ENCODE measurements at places on chromosomes 1 and 21. TPM values are rescaled to one million over a fixed set of nuclear protein-coding genes. Genes with fewer than 3 reads are reported as not detected.

DNAJC6 gene
- 11.2 TPM for total RNA-seq

PTPN7 gene
- not detected for total RNA-seq

DNA sequence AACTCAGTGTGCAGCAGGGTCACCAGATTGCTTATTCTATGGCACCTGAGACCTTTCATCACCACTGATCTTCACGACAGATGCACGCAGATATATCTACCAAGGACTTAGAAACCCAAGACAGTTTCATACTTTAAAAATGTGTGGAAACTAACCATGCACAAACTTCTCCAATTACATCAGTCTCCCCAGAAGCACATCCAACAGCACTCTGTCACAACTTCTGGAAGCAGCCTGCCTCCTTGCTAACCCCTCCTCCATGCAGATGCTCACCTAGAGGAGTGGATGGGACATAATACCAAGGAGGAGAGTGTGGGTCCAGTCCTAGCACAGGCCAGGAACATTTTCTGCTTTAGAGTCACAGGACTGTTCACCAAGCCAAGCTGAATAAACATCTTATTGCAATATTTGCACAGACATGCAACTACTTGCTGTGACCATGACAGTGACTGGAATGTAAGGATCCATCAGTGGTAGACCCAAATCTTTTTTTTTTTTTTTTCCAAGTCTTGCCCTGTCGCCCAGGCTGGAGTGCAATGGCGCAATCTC, 69.4 kb downstream of the HIVEP3 start:
- DNase-seq, result no peak

DNA sequence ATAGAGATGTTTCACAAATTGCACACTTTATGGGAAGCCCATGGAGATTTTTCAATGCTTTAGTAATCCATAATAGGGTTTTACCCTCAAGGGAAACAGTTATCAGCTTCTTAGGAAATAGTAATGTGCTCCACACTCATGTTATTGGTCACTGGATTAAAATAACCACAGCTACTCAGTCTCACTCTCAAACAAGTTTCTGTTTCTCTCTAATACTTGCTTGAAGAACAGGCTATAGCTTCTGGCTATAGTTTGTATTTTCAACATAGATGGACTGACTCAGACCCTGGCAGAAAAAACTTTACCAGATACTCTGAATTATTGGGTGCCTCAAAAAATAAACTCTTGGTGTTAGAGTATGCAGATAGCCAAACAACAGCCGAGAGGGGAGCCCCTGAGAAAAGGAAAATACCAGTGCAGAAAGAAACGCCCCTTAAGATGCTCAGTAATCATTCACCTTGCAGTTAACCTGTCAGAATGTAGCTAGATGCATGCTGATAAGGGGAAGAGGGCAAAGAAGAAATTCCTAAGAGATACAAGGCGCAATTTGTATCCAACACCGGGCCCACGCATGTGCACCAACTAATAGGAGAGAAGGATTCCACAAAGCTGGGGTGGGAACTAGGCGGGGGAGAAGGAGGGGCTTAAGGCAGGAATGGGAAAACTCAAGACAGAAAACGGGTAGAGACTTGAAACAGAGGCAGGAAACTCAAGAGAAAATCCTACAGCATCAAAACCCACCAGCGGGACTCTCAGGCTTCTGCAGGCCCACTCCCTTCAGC, 30.4 kb upstream of the PDE4B start:
- DNase-seq, result peak; percentile 45

DNA sequence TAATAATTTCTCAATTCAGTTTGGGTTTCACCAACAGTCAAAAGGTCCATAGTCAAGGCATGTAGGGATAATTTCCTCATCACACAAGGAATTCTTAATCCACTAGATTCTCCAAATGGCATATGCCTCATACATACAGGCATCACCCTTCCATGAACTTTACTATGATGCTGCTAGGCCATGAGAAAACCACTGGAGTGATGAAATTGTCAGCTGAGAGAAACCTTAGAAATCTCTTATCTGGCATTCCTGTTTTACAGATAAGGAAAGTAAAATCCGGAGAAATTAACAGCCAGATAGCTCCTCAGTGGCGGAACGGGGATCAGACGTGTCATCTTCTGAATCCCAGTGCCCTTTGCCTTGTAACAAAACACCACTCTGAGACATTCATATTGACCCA, 274.4 kb downstream of the NTNG1 start:
- no peak for DNase-seq

DNA sequence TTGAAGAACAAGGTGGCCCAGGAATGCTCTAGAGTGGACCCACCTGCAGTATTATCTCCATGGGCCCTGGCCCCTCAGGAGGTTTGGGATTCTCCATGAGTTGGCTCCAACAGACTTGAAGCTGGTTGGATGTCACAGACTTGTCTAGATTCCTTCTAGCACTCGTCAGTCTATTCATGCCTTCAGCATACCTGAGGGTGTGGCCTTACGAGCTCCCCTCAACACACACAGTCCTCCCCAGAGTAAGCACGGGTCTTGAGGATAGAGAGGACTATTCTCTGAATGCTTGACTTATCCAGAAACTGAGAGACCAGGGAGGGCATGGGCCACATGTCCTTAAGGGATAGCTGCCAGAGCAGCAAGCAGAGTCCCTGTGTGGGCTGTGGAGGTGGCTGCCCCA, 45.9 kb upstream of the COL6A1 start:
- DNase-seq, result no peak

DNA sequence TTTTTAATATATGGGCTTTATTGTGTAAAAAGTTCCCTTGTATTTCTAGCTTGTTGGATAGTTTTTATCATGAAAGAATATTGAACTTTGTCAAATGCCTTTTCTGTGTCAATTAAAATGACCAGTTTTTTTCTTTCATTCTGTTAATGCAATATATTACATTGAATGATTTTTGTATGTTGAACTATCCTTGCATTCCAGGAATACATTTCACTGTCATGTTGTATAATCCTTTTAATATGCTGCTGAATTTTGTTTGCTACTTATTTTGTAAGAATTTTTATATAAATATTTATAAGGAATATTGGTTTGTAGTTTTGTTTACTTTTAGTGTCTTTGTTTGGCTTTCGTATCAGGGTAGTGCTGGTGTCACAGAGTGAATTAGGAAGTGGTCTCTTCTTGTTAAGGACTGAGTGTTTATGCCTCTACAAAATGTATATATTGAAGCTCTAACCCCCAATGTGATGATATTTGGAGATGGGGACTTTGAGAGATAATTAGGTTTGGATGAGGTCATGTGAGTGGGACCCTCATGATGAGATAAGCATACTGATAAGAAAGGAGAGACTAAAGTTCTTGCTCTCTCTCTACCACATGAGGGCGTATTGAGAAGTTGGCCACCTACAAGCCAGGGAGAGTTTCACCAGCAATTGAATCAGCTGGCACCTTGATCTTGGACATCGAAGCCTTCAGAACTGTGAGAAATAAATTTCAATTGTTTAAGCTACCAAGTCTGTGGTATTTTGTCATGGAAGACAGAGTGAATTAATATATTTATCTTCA, 12.0 kb upstream of the SLAMF6 start:
- no peak for DNase-seq
